ENCODE measurements at places on chromosomes 11 and 22.

- peak; percentile 83 for DNase-seq
Measured at GRCh38 chr11:66277471-66278362, at the start of gene CNIH2. TSS of gene CNIH2 (plus strand) at chr11:66278175. CDS start at chr11:66278457, 282 bp downstream.

- no peak for DNase-seq
Measured at GRCh38 chr11:126437731-126438130, 82.2 kb downstream of the ST3GAL4 start.

GRCh38 chr11:80297858-80298632, 857.2 kb upstream of the TENM4 start:
- no peak for DNase-seq

DNA sequence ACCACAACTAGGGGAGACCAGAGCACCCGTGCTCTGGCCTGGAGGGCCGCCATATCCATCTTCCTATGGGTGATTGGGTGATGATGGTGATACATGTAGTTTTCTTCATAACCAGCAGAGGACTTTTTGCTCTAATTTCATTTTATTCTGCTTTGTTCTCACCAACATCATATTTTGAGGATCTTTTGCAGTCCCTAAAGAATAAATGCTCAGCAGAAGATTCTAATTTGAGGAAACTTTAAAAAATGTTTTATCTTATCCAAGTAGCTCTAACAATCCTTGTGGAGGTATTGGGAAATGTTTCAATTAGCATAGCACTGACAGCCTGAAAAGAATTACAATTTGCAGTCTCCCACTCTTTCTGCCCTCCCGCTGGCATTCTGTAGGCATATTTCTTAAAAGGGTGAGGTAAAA, 544.0 kb downstream of the NTM start:
- DNase-seq: no peak

GRCh38 chr11:8352103-8352875, 88.6 kb upstream of the LMO1 start:
- DNase-seq: no peak

- DNase-seq: no peak
Measured at GRCh38 chr22:46057246-46058090, 80.5 kb upstream of the WNT7B start.

- no peak for DNase-seq
Measured at GRCh38 chr11:94142308-94143281, 14.0 kb downstream of the PANX1 start.

GRCh38 chr11:44138980-44139379, 43.5 kb downstream of the EXT2 start:
- no peak for DNase-seq

DNA sequence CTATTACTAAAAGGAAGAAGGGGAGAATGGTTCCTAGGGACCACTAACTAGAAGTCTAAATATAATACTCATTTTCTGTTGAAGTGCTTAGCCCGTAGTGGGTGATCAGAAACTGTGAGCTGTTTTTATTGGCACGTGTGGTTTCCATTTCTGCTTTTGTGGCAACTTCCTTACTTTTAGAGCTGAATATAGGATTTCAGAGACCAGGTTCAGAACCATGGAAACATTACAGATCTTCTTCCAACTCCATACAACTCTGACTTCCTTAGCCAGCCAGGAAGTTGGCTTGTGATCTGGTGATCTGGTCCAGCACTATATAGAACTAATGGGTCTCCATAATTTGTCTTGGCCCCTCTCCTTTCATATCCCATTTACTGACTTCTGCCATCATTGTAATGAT, 2.6 kb upstream of the ME3 start:
- no peak for DNase-seq

- DNase-seq: no peak
Measured at GRCh38 chr11:30774496-30775232, 188.5 kb upstream of the MPPED2 start.

GRCh38 chr11:68017980-68018729, 8.0 kb downstream of the ALDH3B1 start:
- no peak for DNase-seq

DNA sequence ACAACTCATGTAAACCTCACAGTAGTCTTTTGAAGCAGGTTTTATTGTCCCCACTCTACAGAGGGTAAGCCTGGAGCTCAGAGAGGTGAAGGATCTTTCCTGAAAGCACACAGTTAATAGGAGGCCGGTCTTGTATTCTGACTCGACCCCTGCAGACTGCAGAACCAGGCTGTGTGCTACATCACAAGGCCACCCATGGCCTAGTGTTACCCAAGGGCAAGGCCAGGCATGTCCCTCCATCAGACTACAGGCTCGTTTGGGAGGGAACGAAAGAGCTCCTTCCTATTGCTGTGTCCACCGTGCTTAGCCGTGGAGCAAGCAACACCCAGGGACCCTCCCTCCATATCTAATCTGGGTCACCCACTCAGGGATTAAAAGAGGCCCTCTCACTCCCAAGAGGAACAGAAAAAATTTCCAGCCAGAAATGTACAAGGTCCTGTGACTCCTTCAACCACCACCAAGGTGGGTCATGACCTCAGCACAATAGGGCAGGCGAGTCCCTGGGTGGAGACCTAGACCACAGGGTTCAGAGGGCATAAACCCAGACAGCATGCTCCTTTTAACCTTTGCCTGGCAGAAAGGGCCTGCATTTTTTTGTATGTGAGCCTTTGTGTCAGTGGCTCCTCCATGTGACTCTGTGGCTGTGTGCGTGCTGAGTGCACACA, 6.3 kb upstream of the SMIM35 start:
- DNase-seq: no peak

DNA sequence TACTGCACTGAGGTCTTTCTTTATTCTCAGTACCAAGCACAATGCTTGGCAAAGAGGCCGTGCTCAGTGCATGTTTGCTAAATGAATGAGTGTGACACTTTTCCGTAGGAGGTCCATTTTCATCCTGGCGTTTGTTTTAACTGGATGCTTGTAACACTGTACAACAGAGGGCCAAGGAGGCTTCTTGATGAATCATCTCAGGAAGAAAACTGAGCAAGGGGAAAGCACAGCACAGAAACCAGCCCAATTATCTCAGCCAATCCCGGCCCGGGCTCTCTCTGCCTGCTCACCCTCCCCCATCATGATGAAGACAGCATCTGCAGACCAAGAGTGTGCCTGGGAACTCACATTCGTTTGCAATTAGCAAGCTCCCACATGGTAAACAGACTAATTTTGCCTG, 570.3 kb downstream of the OPCML start:
- no peak for DNase-seq

DNA sequence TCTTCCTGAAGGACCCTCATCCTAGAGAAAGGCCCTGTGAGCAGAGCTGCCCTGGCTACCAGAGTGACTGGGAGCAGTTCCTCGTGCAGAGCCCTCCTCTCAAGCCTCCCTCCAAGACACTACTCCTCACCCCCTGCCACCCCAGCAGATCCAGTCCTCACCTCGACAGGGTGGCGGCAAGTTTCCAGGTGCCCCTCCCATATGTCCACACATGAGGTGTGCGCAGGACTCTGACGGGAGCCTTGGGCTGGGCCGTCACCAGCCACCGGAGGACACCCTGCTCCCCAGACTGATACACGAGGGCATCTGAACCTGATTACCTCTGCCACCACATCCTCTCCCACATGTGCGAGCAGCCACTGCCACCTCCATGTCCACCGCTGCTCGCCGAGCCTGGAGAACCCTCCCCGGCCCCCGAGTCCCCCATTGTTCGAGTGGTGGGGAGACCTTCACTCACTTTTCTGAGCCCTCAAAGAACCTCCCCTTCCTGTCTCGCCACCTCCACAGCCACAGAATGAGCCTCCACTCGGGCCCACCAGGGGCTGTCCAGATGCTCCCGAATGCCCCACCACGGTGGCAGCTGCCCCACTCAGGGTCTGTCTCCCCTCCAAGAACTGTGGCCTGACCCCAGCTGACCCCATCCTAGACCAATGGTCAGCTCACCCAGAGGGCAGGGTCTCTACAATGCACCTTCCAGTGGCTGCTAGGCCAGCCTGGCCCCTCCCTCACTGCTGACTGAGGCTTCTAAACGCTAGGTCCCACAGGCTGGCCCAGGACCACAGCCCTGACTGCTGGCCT, 62.5 kb downstream of the DGCR2 start:
- DNase-seq: no peak

DNA sequence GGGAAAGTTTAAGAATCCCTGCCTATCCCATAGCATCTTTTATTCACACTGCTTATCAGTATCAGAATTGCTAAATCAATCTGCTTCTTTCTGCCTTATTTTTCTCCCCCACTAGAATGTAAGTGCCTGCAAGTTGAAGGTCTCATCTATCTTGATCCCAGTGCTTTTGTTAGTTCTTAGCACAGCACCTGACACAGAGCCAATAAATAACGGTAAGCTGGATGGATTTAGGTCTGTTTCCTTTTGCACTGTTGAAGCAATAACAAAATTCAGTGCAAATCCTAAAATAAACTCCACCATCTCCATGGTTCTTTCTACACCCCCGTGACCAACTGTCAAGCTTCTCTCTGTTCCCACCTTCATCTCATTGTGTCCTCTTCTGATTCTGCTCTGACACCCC, 36.7 kb upstream of the CD44 start:
- no peak for DNase-seq

- DNase-seq: peak; percentile 47
Measured at GRCh38 chr11:48307760-48308386, 1.9 kb downstream of the OR4S1 start.

DNA sequence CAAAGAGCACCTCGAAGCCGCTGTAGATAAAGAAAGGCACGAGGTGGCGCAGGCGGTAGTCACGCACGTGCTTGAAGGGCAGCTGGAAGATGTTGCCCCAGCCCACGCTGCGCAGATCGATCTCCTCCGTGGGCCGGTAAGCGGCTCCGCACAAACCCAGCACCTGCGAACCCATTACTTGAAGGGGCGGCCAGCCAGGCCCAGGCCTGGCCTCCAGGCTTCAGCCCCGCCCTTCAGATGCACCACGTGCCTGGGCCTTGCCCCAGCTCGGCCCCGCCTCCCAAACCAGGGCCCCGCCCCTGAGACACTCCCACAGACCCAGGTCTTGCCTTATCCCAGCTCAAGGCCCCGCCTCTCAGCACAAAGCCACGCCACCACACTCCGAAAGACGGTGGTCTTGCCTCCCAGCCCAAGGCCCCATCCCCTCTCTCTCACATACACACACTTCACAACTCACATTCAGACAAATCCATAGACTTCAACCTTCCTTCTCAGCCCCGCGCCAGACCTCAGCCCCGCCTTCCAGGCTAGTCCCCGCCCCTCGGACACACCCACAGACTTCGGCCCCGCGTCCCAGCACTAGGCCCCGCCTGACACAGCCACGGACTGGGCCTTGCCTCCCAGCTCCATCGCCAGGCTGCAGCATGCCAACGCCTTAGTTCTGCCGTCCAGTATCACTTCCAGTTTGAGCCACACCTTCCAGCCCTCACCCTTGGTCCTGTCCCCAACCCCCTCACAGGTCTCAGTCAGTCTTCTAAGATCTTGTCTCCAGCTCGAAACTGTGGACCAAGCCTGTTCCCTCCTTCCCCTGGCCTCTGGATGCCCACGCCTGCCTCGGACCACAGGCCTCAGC, 7.0 kb downstream of the UNC93B1 start:
- no peak for DNase-seq

DNA sequence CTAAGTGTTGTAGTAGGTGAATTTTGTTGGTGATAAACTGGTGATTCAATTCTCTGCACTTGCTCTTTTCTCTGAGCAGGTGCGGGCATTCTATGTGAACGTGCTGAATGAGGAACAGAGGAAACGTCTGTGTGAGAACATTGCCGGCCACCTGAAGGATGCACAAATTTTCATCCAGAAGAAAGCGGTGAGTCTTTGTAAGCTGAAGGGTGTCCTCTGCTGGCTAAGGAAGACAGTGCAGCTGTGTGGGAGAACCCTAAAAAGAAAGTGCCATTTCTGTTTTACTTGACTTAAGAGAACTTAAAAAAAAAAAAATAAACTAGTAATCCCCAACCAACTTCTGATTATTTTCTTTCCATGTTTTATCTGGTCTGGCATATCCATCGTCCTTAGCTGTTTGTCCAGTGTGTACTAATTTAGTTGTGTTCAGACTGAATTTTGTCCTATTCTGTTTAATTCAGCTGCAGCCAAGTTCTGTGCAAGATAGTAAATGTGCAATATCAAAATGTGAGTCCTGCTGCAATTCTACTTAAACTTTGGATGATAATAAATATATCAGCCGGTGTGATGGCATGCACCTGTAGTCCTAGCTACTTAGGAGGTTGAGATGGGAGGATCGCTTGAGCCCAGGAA, 29.6 kb downstream of the CAT start:
- peak; percentile 48 for DNase-seq

DNA sequence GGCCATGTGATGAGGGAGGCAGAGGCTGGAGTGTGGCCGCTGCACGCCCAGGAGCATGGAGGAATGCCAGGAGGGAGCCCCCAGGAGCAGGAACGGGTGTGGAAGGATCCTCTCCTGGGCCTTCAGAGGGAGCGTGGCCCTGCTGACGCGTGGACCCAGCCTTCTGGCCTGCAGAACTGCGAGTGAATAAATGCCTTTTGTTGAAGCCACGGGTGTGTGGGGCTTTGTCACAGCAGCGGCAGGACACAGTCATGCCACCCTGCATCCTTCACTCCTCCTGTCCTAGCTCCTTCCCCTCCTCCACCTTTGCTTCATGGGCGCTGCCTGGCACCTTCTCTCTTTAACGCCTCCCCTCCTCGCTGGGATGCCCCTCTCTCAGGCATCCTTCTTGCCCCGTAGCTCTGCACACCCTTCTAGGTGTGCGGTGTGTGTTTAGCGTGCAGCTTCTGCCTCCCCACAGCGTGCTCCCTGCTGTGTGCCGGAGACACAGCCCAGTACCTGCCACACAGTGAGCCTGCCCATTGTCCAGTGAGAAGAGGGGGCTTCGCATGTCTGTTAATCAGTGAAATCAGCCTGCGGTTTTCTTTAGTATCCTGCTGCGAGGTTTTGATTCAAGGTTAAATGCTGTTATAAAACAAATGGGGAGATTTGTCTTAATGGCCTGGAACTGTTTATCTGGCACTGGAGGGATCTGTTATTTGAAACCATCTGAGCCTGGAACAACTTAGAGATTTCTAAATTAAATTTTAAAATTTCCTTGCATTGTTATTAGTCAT, 459.6 kb downstream of the TBC1D22A start:
- no peak for DNase-seq

DNA sequence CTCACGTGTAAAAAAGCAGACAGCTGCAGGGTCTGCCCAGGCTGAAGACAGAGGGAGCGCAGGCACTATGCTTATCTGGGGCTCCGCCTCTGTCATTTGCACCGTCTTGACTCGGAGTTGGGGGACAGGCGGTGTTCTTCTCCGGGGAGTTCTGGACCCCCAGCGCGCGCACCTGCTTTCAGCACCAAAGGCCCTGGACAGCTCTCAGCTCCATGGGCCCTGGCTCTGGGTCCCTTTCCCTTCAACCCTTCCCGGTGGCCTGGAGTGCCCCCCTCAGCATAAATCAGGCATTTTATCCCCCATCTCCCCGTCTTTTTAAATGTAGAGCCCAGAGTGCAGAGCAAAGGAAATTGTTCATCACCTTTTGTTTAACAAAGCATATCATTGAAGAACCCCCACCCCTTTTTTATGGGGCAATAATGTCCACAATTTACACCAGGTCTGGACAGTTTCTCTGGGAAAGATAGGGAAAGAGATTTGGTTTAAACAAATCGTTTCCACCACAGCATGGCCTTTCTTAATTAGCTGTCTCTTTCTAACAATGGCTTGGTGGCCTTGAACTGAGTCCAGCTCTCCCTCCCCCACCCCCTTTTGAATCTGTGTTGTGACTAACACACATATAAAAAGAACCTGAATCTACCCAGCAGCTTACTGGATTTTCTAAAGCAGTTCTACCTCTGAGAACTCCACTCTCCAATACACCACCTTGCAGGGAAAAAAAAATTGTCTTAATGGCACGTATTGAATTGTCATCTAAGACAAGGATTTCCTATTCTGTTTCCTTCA, 1.7 kb downstream of the SEZ6L start:
- DNase-seq: peak; percentile 18

All from GM13977 (cell line).